ENCODE measurements at places on chromosomes 1 and 21. TPM values are rescaled to one million over a fixed set of nuclear protein-coding genes. Genes with fewer than 3 reads are reported as not detected.
A peak's percentile ranks its signal among the peaks of the same experiment; 100 is the strongest.

- H3K4me3 ChIP-seq = no peak overlapping the region
- H3K4me1 ChIP-seq = no peaks in the 10 kb centered on the region
- peaks cover 13% of the 10 kb centered on the region for H3K27me3 ChIP-seq
- peak; percentile 48 for DNase-seq
- H3K27ac ChIP-seq = no peak overlapping the region
- no peaks in the 10 kb centered on the region for H3K36me3 ChIP-seq
Measured at GRCh38 chr1:48093696-48094528, 96.7 kb upstream of the TRABD2B start.

- no peaks in the 10 kb centered on the region for H3K36me3 ChIP-seq
- H3K4me1 ChIP-seq = no peaks in the 10 kb centered on the region
- DNase-seq = no peak
- H3K27me3 ChIP-seq = peaks cover 28% of the 10 kb centered on the region
- no peak overlapping the region for H3K27ac ChIP-seq
- no peak overlapping the region for H3K4me3 ChIP-seq
Measured at GRCh38 chr1:205481629-205482151, 22.8 kb upstream of the CDK18 start.

- H3K27me3 ChIP-seq = no peaks in the 10 kb centered on the region
- no peak overlapping the region for H3K27ac ChIP-seq
- H3K4me1 ChIP-seq = no peaks in the 10 kb centered on the region
- DNase-seq = no peak
- H3K4me3 ChIP-seq = no peak overlapping the region
Measured at GRCh38 chr21:44630440-44630839, 3.5 kb downstream of the KRTAP10-9 start.

RHD gene
- not detected for total RNA-seq

DONSON gene
- total RNA-seq = 6.3 TPM

FCER1G gene
- 12.1 TPM for total RNA-seq

CFHR3 gene
- total RNA-seq = not detected
